CD4-positive, alpha-beta T cell treated with Interleukin-15 for 4 hours (primary cell): ENCODE measurements at places on chromosomes 4 and X.

DNA sequence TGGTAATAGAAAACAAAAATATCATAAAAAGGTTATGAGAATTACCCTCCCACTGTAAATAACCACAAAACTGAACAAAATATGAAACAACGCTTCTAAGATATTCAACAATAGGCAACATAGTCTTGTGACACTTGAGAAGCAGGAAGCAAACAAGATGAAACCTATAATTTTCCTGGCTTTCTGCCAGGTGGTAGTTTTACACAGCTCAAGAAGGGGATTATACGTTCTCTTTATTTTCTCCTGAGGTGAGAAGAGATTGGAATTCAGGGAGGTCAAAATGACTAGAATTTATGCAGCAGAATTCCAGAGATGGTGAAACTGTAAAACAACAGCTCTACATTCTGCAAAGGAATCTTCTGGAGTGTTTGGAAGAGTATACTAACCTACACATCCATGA is 186.0 kb downstream of the HHIP start:
- no peak for DNase-seq

DNA sequence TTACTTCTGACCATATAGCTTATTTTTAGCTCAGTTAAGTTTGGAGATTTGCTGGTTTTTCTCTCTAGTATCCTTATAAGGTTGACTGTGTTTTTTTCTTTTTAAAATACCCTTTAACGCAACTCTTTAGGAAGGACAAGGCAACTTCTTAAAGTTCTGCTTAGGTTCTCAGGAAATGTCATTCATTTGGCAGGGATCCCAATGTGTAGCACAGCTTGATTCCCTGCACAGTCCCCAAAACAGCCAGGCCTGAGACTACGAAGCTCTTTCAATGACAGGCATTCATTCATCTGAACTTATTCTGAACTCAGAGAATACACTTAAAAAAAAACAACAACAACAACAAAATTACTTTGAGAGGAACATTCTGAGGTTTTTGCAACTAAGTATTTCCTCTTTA is 1765.8 kb downstream of the PCDH7 start:
- no peak for DNase-seq

DNA sequence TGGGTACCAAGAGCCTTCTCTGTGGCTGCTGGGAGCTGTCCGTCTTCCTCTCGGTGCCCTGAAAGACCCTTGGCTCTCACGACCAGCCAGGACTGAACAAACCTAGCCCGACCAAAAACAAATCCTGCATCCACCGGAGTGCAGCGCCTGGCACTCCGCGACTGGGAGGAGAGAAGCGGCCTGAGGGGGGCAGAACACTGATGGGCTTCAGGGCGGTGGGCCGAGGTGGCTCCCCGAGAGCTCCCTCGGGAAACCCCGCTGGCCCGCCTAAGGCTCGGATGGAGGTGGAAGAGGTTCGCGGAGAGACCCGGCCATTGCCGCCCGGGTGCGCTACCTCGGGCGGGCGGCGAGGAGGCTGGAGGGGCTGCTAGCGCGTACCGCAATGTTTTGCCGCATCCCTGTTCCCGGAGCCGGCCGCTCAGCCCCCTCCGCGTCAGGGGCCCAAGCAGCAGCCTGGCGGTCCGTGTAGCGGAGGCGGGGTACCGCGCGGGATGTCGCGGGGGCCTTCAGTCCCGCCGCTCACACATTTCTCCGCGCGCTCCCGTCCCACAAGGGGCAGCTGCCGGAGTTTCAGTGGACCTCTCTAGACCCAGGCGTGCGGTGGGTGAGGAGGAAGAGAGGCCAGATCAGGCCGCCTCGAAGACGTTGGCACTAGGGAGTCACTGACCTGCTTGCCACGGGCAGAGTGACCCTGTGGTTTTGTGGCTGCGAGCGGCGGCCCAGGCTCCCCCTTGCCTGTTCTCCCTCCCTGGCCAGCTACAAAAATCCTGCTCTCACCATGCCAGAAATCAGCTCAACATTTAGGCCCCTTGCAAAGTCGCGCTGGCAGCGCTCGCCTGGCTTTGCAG is 2.2 kb downstream of the SLITRK4 start:
- no peak for DNase-seq

DNA sequence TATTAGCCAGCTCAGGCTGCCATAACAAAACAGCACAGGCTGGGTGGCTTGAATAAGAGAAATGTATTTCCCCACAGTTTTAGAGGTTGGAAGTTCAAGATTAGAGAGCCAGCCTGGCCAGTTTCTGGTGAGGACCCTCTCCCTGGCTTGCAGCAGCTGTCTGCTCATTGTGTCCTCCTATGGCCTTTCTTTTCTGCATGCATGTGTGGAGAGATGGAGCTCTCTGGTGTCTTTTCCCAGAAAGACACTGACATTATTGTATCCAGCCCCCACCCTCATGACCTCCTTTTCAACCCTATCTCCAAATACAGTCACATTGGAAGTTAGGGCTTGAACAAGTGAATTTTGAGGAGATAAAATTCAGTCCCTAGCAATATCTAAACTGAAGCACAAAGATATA is 263.8 kb upstream of the PABPC4L start:
- no peak for DNase-seq

DNA sequence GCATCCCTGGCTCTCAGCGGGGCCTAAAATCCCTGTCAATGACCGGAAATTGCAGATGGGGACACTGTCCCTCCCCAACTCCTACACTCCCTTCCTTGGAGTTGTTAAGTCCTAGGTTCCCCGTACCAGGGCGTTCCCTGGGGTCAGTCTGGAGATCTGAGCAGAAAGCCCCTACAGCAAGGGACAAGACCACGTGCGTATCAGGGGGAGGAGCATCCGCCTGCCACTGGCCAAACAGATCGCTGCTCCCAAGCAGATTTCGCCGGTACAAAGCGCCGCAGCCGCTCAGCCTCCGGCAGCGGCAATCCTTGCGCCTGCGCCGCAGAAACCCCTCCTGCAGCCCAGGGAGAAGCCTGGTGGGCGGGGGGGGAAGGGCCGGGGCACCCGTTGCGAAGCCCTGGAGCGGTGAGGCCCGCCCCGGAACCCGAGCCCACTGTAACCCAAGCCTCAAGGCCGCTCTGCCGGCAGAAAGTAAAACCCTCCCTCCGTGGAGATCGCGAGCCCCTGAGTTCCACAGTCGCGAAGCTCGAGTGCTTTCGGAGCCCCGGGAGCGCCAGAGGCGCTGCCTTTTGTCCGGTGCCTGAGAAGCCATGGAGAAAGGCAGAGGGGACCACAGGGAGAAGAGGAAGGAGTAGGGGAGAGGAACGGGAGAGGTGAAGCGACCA is 2.7 kb downstream of the CRMP1 start:
- no peak for DNase-seq

- DNase-seq, result no peak
Measured at GRCh38 chr4:6097581-6097980, 79.3 kb upstream of the C4orf50 start.

- DNase-seq, result no peak
Measured at GRCh38 chr4:139619644-139620043, 46.0 kb upstream of the MGST2 start.

DNA sequence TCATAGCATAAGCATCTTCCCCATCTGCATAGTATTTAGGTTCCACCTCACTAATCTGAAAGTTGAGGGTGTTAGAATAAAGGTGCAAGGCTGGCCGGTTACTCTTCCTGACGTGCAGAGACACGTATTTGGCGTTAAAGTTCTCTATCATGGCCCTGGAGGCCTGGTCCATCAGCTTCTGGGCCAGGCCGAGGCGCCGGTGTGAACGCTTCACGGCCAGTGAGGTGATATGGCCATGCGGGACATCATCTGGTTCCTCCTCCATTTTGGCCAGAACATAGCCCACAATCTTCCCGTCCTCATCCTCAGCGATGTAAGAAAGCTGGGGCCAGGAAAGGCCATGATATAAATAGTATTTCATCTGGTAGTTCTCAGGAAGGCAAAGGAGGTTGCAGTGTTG is 425 bp downstream of the NAA11 start:
- no peak for DNase-seq

DNA sequence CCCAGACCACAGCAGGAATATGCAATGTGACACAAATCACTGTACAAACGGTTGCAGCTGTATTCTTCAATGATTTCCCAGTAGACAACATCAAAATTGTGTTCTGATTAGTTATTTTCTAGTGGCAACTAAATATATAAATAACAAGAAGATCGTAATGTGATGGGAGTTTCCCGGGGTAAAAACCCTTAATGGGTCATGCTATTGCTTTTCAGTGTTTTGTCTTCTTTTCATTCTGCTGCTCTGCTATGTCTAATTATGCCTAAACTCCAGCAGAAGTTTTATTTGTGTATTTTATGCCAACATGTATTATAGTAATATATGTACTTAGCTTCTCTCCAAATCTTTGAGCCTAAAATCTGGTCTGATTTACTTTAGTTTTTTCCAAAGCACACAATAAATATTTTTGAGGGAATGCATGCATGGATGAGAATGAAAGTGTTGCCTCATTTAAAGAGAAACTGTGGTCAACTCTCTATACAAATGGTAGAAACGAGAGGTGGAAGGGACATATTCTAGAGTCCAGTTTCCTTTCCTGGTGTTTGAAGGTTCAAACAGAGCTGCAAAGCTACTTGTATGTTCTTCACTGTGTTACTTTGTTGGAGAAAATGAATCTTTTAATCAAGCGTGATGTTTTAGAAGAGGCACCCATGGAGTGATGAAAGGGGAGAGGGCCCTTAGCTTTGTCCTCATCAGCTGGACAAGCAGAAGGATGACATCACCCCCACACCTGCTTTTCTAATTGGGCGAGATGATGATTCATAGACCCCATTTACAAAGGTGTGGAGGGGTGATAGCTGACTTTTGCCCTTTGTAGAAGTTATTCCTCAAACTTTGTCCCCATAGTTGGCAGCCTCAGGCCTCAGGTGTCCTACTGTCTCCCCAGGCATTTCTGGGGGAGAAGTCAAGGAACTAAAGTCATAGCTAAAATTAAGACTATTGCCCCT is 129.7 kb downstream of the FRAS1 start:
- no peak for DNase-seq

DNA sequence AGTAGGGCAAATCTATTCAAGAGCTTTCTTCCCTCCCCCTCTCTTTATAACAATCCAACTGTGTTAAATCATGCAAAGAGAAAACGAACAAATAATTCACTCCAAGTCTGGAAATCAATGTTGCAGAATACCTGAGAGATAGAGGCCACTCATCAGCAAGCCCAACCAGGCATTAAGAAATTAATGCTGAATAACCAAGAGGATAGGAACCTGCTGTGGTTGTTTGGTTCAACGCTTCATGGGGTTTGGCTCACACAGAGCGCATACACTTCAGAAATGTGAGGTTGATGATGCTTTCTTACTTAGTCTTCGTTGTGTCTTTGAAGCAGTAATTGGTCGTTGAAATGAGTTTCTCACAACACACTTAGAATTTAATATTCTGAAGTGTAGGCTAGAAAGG is 1540.0 kb upstream of the PABPC4L start:
- DNase-seq, result no peak

DNA sequence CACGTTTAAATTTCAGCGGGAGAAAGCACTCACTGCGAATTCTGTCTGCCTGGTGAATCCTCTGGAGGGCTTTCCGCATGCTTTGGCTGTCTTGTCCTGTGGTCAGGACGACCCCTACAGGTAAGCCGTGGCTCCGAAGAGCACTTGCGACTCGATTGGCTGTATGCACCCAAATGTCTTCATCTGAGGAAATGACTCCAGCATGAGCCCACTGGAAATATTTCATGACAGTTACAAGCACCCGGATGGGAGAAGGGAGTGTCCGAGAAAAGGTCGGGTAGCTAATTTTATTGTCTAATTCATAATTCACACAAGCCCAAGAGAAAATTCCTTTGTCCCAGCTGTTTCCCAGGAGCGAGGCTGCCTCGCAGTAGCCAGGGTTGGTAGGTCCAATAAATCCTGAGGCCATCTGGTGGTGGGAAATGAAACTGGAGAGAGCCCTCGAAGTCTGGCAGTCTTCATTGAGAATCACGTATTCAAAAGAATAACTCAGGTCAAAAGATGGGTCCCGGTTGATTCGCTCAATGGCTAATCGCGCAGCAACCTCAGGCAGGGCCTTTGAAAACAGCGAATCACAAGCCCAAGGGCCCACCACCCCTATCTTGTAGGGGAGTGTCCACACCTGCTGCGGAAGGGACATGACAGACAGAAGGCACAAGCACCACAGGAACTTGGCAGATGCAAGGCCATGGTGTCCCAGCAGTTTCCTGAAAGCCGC is 6.6 kb downstream of the GUCY2F start:
- DNase-seq, result no peak
